Activated CD8-positive, alpha-beta memory T cell treated with anti-CD3 and anti-CD28 coated beads, Interleukin-2, amount 50 U/mL, for 4 hours (primary cell): ENCODE measurements at places on chromosomes 5 and 9.

GRCh38 chr9:127960410-127961154, 20.2 kb downstream of the EEIG1 start:
- DNase-seq: no peak

- DNase-seq: no peak
Observed at GRCh38 chr5:16076657-16077056, 102.9 kb downstream of the MARCHF11 start.

- DNase-seq: no peak
Observed at GRCh38 chr5:142829801-142830220, 59.6 kb downstream of the ARHGAP26 start.

DNA sequence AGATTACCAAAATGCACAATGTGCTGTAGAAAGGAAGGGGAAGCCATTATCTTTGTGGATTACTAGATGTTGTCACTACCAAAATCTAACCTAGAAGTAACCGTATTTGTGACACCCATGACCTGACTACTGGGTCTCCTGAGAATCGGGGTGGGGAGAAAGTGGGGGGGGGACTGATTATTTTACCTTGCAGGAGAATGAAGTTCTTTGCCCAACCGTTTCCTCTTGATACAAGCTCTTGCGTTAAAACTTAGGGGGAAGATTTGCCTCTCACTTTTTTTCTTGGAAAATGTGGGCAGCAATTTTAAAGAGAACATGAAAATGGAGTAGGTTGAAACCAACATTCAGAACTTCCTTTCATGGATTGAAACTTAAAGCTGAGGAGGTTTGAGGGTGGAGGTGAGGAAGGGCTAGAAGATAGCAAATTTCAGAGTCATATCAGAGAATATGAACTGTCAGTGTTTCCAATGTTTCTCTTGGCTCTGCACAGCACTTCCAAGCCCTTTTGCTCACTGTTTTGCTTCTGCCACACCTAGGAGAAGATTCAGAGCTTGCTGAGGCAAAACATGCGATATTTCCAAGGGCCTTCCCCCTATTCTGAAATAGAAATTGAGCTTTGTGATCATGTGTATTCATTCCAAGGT, 280.8 kb downstream of the AOPEP start:
- DNase-seq: no peak

DNA sequence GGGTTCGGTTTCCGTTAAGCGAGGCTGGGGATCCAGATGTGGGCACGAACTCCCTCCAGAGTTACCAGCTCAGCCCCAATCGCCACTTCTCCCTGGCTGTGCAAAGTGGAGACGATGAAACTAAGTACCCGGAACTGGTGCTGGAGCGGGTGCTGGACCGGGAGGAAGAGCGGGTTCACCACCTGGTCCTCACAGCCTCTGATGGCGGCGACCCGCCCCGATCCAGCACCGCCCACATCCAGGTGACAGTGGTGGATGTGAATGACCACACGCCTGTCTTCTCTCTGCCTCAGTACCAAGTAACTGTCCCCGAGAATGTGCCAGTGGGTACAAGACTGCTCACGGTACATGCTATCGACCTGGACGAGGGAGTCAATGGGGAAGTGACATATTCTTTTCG, 803 bp downstream of the PCDHGA7 start:
- DNase-seq: no peak

DNA sequence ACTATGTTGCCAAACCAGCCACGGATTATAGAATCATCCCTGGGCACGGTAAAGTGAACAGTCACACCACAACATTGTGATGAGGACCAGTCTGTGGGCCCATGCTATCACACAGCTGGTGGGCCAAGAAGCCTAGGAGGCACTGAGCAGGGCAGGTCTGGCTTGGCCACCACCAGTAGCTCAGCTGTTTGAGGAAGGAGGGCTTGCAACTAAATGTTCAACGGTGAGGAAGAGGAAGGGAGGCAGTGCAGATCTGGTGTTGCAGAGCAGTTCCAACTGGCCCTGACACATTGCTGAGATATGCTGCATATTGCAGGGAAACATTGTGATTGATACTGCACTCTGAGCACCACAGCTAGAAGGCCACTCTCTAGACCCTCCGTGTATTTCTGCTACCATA, 77.9 kb upstream of the ATG10 start:
- DNase-seq: no peak

DNA sequence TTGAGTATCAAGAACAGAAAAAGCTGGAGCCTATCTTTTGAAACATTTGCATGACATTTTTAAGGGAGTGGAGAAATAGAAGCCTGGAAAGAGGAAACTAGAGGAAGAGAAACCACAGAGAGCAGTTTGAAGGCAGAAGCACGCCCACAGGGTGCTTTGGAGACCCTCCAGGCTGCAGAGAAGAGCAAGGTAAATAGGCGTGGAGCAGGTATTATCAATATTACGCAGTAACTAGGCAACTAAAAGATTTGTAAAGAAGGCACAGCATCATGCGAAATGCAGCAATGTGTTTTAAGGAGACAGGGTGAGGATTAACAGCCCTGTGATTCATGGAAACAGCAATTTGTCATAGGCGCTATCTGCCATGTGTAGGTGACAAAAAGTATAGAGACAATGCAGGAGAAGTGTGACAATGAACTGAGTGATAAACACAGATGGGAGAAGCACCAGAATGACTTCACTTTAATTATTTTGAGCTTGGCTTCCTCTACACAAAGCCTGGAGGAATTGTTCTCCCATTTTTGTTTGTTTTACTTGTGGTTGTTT, 281.2 kb downstream of the BRINP1 start:
- DNase-seq: no peak

- DNase-seq: no peak
Observed at GRCh38 chr5:93601071-93601801, 18.2 kb downstream of the NR2F1 start.

- DNase-seq: no peak
Observed at GRCh38 chr5:132204371-132205135, 23.1 kb downstream of the P4HA2 start.
